Cerebellar nuclear complex (tissue), 1 donor: ENCODE measurements at places on chromosomes 16 and 17.

DNA sequence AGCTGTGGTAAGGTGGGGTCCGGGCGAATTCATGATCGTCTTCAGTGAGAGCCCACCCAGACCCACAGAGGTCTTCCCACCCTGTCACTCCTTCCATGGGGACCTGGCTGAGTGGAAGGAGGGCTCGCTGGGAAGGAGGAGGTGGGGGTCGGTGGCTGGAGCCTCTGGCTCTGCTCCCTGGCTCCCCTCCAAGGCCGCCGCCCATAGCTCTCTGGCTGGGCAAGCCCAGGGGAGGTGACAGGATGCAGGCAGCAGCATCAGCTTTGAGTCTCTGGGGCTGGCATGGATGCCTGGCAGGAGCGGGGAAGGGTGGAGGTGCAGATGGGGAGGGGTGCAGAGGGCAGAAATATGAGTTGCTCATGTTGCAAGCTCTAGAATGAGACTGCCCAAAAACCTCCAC lies 147.0 kb downstream of the ENGASE start:
- no peak for DNase-seq

DNA sequence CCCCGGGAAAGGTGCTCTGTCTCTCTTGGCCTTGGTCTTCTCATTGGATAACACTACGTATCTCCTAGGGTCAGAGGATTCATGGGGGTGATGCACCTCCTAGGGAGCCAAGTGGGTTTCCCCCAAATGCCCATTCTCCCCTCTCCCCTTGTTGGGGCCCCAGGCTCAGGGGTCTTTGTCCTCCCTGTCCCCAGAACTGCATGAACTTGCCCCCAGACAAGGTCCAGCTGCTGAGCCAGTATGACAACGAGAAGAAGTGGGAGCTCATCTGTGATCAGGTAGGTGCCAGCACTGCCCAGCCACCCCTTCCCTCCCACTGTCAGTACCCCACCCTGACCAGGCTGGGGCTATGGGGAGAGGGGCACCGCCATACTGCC lies 8.7 kb downstream of the FMNL1 start:
- no peak for DNase-seq

DNA sequence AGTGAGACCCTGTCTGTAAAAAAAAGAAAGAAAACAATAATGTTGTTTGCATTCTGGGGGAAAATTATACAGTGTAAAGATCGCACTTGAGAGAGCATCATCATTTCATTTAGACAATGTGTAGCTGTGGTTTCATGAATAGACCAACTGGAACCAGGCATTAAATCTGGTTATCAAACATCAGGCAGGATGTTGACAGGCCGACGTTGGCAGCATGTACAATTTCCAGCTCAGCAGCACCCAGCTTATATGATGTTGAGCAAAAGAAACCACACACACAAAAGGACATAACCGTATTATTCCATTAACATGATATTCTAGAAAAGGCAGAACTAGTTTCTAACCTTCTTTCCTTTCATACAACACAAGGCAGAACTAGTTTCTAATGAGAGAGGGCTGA lies 5.8 kb downstream of the MARVELD3 start:
- no peak for DNase-seq

DNA sequence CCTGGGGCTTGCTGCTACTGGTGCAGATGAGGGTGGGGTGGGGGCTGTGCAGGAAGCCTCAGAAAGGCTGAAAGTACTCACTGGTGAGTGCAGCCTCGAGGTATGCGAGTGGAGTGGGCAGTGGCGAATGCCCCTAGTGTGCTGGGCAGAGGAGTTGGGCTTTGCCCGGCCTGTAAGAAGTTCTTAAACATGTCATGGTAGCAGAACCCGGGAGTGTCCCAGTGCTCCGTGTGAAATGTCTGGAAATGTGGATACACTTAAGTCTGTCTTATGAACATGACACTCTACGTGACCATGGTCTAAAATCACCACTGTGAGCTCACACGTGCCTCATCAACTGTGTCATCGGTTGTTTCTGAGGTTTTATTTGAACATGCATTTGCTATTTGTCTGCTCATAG lies 1.7 kb downstream of the SMTNL2 start:
- DNase-seq = no peak
